CD4-positive, alpha-beta T cell treated with Interleukin-17A for 4 hours (primary cell): ENCODE measurements at places on chromosomes 3 and 15.
A peak's percentile ranks its signal among the peaks of the same experiment; 100 is the strongest.

DNA sequence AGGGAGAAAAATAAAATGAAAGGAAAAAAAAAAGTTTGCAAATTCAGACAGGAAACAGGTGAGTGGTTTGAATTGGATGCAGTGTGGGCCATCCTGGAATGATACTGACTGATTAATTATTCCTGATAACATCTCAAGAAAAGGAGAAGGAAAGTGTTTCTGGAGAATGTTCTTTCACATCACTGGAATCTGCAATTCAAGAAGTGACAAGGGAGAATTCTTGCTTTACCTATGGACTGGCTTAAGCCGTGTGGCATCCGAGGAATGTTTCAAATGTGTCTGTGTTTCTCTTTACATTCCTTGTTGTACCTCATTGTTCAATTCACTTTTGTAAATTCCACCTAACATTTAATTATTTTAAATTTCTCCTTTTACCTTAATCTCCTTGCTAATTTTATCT is 465.0 kb downstream of the EPHB1 start:
- DNase-seq, result no peak

DNA sequence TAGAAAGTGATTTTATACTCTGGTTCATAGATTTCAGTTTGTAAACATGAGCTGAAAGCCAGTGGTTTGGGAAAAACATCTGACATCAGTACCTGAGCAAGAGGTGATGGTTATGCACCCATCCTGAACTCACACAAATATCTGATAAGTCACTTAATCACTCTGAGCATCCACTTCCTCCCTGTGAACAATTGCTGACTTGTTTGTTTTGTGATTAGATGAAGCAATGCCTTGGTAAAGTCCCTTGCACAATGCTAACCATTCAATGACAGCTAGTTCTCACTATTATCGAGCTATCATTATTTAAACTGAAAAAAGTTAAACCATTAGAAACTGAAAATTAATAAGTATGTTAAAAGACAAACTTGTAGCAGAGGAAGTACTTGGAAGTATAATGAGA is 303.0 kb downstream of the PLOD2 start:
- no peak for DNase-seq

DNA sequence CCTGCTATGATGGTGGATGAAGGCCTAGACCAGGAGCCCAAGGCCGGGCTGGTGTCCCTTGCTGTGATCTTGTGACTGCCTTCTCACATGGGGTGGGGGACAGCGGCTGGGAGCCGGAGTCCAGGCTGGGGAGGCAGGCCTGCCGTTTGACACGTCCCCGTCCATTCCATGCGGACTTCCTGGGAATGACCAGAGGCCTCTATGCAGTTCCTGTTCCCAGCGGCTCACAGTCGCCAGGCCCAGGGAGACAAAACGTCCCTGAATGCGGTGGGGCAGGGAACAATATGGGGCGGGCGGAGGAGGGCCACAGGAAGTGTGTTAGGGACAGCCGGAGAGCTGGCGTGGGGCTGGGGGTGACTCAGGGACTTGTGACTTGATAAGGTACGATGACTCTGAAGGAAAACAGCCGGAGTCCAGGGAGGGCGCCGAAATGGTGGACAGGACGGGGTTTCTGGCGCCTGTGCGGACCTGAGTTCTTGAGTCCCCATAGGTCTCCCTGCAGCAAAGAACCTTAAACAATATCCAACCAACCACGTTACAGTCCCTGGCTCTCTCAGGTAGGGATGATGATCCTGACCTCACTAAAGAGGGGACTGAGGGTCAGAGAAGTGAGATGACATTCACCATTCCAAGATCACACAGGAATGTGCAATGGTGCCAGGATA is 40.5 kb upstream of the SMAD6 start:
- no peak for DNase-seq

DNA sequence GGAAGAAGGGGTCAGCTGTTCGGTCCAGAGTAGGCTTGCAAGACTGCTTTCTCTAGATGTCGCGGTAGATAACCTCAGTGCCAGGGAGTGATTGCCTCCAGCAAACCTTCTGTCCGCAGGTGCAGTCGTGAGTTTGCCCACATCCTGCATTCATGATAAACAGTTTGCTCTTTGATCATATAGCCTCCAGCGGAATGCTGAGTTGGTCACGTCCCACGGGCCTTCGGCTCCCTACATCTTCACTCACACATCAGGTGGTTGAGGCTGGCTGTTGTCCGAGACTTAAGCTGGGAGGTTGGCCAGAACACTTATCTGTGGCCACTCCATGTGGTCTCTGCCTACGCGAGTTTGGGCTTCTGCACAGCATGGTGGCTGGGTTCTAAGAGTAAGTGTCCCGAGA is 62.1 kb upstream of the NR2C2 start:
- DNase-seq, result peak; percentile 63

DNA sequence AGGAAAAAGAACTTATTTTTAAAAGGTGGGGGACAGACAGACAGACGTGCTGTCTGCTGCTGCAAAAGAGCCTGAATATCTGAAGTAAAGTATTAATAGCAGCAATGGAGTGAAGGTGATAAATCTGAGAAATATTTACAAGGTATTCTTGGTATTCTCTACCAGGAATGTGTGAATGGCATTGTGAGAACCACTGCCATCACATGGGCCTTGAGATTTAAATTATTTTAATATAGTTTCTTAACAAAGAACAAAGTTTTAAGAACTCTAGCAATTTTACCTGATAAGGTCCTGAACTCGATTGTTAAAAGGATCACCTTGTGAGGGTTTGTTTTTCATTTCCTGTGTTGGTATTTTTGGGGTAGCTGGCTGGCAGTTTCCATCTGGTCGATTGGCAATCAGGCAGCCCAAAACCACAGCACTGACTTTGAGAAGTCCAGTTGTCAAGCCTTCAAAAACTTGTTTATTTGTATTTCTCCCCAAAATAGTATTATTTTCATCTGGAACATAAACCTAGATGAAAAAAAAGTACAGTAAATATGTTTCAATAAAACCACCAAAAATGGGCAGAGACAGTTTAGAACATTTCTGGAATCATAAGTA is 97.3 kb downstream of the ISL2 start:
- DNase-seq, result no peak

DNA sequence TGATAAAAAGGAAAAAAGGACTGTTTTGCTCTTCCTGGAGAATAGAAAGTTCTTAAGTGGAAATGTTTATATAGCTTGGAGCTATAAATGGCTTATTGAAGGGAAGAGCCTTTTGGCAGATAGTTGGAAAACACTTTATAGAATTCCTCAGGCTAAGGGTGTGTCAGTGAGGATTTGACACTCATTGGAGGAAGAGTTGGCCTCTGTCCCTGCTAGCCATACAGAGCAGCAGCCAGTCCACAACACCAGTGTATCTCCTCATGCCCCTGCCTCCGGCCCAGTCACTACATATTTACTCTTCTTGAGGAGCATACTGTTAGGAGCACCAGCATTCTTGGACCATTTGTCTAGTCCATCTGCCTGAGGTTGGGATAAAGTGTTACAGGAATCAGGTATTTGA is 36.2 kb downstream of the KLHL18 start:
- DNase-seq, result no peak

- no peak for DNase-seq
These were observed 265.2 kb upstream of the TLE3 start for GRCh38 chr15:70362886-70363285.

DNA sequence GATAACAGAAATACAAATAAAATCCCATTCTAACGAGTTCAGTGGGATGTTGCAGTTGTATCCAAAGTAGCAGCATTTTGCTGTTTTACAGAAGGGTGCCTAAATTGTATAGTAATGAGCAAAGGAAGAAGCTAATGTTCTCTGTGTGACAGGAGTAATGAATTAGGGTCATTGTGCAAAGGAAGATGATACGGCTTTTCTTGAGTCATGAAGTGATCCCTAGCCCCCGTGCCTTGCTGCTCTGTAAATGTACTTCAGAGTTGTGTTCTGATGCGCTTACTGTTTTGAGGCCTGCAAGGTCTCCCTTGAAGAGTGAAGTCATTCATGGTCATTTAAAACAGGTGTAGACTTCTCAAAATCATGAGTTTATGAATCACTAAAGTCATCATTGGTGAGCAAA is 37.9 kb downstream of the ATP1B3 start:
- no peak for DNase-seq

- DNase-seq, result no peak
These were observed 9.1 kb upstream of the HDAC11 start for GRCh38 chr3:13470894-13471574.

DNA sequence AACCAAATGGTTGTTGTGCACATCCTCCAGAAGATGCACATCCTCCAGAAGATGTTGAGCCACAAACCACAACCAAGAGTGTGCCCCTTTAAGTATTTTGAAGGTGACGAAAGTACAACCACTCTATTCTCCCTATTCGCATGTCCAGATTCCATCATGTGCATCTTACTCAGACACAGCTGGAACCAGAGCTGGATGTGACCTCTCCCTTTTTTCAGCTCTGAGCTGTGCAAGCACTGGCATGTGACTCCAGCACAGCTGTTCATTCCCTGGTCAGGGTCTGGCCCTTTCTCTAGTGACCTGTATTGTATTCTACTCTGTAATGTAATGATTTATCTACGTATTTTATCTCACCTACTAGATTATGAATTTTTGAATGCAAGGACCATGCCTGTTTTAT is 29.3 kb upstream of the DLG1 start:
- no peak for DNase-seq

DNA sequence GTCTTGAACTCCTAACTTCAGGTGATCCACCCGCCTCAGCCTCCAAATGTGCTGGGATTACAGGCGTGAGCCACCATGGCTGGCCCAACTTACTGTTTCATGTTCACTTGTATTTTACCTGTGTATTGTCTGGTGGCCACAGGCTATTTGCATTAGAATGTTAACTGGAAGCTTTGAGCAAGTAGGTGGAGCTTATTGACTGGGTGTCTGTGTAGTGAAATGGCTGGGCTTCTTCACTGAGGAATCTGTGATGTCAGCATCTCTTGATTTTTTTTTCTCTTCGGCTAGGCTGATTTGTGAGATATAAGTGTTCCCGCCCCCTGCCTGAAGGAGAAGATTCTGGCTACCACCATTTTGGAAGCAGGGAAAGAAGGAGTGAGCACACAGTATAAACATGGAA is 237.8 kb upstream of the PEX5L start:
- no peak for DNase-seq

DNA sequence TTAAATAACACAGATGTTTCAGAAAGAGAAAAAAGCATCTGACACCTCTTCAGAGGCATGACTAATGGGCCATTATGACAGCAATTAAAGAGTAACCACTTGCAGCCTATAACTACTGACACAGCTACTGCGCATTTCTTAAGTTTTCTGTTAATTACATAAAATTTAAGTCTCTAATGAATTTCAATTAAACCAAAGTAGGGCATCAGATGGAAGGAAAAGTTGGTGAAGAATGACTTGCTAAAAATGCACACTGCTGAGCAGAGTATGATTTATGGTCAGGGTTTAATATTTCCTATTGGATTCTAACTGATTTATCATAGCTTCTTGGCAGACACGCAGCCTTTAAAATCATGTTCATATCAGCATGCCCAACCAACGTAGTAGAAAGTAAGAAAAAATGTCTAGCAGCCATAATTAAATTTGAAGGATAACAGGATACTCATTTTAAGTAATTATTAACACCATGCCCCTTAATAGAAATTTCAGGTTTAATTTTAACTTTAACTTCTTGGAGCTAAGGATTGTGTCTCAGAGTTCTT is 140.0 kb downstream of the CBLB start:
- DNase-seq, result no peak

DNA sequence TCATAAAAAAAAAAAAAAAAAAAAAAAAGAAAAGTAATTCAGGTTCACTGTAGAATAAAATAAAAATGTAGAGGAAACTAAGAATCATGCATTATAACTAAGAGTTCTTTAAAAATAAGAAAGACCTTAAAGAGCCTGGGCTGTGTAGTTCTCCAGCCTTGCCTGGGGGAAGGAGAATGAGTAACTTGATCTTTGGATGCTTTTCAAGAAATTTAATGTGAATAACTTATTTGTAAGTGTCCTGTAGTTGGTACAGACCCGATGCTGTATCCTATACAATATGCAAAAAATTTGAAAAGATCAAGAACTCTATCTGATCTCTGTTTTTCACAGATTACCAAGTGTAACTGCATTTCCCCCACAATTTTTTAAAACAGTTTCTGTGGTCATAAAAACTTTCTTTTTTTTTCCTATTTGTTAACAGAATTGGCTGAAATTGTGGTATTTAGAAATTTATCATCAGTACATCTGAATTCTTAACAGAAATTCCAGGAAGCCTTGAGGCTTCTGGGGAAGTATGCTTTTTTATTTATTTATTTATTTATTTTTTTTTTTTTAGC is 195.3 kb downstream of the THRB start:
- no peak for DNase-seq
